Calu3 (cell line): ENCODE measurements at places on chromosomes 1 and 21.

DNA sequence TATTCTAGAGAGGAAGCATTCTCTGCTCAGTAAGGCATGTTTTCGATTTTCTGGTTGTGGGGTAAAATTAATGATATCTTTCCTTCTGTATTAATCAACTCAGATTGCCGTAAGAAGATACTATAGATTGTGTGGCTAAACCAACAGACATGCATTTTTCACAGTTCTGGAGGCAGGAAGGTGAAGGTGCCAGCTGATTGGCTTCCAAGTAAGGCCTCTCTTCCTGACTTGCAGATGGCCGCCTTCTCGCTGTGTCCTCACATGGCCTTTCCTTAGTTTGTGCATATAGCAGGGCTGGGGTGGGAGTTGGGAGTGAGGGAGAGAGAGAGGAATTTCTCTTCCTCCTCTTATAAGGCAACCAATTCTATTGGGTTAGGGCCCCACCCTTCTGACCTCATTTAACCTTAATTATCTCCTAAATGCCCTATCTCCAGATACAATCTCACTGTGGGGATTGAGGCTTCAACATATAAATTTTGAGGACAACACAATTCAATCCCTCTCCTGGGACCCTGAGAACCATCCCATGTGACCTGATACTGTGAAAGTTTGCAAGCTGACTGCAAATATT, 52.3 kb upstream of the MRPS6 start:
- no peak for DNase-seq

DNA sequence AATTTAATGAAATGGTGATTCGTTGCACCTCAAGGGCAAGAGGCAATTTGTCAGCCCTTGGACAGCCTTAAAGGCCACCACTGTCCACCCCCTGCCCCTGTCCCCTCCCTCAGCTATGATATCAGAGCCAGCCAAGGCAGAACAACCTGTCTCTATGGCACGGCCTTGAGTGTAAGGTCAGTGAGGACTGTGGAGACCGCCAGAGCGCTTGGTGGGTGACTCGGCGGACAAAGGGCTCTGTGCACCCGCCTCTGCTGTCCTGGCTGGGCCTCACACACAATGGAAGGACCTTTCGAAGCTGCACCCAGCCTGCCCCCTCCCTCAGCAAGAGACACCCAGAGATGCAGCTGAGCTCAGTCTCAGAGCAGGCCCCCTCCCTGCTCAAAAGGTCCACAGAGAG, 50.6 kb downstream of the SDC3 start:
- DNase-seq: no peak

DNA sequence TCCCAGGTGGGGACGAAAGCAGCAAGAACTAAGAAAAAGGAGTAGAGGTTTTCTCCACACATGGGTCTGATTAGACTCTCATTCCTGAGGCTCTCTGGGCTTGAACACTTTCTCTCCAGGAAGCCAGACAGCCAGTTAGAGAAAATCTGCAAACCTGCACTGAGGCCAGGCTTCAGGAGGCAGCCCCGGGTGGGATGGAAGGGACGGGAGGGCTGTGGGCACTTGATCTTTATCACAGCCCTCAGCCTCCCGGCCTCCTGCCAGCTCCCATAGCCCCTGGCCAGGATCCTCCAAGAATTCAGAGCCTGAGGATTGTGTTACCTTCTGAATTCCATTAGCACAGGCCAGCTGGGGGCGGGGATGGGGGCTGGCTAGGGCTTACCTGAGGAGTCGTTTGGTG, 40.1 kb downstream of the SERTAD4 start:
- no peak for DNase-seq

- no peak for DNase-seq
These were observed 19.5 kb downstream of the MAP7D1 start for GRCh38 chr1:36175137-36176095.

DNA sequence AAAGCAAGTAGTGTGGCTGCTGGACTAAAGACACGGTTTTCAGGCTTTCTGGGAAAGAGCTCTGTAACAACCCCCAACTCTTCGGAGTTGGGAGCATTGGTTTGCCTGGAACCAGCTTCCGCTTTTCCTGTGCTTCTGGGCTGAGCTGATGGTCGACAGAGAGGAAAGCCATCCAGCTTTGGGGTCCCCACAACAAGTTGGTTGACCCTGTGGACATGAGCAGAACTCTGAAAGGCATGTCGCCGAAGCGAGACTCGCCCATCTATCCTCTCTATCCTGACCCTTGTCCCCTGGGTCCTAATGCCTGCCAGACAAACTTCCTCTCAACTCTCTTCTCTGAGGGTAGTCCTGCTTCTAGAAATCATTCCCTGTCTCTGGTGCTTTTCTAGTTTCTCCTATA, 31.9 kb upstream of the FCGR2A start:
- peak; percentile 46 for DNase-seq

DNA sequence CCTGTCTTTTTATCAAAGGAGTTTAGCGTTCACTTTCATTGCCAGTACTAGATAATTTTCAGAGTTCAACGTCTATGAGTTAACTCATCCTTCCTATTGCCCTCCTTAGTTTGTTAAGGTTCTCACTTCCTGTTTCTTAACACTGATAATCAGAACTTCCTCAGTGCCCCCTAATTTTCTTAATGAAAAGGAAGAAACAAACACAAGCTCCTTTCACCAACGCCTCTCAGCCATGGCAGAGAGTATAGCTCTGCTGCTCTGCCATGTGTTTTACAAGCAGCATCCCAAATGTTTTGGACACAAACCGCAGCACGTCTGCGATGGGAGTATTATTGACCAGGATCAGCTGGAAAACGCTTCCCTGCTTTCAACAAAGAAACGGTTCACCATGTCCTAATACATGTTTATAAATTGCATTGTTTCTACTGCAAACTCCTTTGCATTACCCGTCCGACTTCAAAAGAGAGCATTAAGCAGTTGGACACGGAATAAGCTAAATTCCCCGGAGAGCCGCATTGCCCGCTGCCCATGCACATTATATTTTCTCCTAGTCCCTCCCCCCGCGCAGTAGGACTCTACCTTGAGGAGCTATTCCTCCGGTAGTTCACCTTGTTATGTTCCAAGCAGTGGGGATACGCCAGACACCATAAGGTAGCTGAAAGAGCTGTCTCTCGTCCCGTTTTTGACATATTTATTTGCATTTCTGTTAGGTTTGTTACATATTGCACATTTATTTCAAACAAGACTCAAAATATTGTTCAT, 561 bp downstream of the OLFM3 start:
- DNase-seq: no peak

DNA sequence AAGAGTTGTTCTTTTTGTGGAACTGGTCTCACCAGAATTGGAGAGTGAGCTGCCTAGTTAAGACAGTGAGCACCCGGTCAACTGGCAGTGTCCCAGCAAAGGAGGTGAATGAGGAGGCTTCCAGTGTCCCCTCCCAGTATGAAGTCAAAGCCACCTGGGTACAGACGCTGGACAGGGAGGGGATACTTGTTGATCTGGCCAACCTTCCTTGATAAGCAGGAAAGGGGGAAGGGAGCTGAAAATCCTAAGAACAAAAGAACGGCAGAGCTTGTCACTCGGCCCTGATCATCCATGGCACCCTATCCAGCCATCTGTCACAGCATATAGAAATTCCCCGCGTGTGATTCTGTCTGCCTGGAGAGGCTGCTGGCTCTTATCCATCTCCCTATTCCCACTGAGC, 91.5 kb downstream of the SSBP3 start:
- no peak for DNase-seq

DNA sequence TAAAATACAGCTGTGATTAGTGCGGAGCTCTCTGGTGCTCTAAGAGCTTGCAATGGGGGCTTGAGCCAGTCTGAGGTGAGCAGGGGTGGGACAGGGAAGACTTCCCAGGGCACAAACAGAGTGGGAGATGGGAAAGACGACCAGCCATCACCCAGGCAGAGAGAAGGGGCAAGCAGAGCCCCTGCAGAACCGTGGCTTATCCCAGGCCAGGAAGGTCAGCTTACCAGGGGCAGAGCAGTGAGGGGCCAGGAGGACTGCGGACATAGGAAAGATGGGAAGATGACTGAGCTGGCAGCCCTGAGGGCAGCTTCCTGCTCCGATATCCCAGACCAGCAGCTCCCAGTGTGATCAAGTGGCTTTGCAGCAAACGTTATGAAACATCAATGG, 55.4 kb upstream of the IFFO2 start:
- DNase-seq: no peak

GRCh38 chr1:9634582-9634981, 16.9 kb upstream of the PIK3CD start:
- no peak for DNase-seq

DNA sequence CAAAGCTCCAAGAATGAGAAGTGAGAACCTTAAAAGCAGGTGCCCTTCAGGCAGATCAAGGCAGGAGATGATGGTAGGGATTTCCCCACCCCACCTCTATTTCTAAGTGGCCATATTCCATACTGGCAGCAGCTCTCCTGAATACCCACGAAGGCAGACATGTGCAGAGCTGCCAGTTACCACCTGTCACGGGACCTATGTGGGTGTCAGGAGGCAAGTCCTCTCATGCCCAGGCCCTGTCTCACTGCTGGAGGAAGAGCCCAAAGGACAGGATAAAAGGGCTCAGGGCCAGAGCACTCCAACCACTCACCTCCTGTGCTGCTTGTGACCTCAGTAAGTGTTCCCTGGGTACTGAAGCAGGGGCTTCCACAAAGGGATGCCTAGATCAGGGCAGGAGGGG, 721 bp upstream of the LCE1B start:
- DNase-seq: no peak

GRCh38 chr1:155000411-155000725, 2.2 kb upstream of the ZBTB7B start:
- no peak for DNase-seq
